ENCODE measurements at places on chromosomes 6 and 20. TPM values are rescaled to one million over a fixed set of nuclear protein-coding genes. Genes with fewer than 3 reads are reported as not detected.
A peak's percentile ranks its signal among the peaks of the same experiment; 100 is the strongest.

DNA sequence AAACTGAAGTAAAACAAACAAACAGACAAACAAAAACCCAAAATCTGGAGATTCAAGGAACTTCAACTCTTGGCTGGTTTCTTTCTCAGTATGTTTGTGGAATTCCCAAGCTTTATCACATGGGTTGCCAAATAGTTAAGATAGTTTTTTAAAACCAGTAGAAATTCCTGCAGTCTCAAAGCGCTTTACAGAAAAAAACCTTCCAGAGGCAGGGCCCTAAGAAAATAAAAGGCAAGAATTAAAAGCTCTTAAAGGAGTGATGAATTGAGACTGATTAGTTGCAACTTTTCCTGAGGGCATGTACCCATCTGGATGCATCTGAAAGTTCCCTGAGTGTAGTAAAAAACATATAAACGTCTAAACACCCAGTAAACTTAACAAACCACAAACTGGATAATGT is 25.9 kb upstream of the PTCHD4 start:
- DNase-seq = peak; percentile 32

GRCh38 chr6:155495011-155495768 is 39.6 kb upstream of the NOX3 start:
- peak; percentile 3 for DNase-seq

- no peak for DNase-seq
Measured at GRCh38 chr20:50587291-50587961, 77.2 kb downstream of the PTPN1 start.

DNA sequence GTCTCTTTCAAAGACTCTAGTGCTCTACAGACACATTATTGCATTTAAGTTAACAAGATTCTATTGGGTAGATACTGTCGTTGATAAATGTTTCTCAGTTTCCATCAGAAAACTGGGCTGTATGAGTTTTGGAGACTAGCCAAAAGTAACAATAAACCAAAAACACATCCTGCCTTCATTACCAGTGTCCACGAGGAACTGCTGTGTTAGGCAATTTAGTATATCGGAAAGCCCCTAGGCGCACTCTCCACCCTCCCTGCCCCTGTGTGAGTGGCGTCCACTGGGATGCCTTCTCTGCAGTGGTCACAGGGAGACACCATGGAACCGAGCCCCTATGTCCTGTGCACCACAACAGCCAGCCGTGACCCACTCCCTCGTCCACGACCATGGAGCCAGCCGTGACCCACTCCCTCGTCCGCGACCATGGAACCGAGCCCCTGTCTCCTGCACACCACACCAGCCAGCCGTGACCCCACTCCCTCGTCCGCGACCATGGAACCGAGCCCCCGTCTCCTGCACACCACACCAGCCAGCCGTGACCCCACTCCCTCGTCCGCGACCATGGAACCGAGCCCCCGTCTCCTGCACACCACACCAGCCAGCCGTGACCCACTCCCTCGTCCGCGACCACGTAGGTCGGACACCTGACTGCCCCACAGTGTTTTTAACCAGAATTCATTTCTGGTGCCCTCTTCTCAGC is 35.3 kb downstream of the DLL1 start:
- DNase-seq = no peak

GRCh38 chr6:157629220-157629619 is 193.8 kb upstream of the SNX9 start:
- no peak for DNase-seq

- peak; percentile 74 for DNase-seq
Measured at GRCh38 chr6:150528648-150529285, 70.9 kb upstream of the PLEKHG1 start.

- DNase-seq = no peak
Measured at GRCh38 chr6:79010422-79010821, 67.6 kb downstream of the PHIP start.

DNA sequence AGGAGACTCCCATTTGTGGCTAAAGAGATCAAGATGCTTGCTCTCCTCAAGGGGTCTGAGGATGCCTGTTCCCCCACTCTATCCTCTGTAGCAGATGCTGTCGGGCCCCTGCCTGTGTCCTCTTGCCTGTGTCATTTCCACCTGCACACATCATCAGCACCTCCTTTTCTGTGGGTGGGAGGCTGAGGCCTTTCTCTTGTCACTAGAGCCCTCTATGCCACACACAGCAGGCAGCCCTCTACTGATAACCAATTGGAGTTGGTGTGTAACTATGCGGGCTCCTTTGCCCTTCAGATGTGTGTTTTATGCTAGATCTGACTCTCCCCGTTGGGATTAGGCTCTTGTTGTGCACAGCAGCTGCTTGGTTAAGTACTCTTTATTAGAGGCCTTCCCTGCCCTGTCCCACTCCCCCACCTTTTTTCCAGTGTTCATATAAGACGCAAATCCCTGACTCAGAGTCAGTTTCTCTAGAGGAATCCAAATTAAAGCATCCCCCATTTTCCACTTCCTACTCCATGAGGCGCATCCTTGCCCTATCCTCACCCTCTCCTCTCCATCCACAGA is 7.7 kb downstream of the TREML2 start:
- no peak for DNase-seq

TTK gene
- 63.1 TPM for total RNA-seq

EMILIN3 gene
- not detected for total RNA-seq

ARMH2 gene
- not detected for total RNA-seq

BCL2L1 gene
- total RNA-seq = 202 TPM

SEC63 gene
- 11.5 TPM for total RNA-seq
